ENCODE measurements at places on chromosomes 11 and 22.

DNA sequence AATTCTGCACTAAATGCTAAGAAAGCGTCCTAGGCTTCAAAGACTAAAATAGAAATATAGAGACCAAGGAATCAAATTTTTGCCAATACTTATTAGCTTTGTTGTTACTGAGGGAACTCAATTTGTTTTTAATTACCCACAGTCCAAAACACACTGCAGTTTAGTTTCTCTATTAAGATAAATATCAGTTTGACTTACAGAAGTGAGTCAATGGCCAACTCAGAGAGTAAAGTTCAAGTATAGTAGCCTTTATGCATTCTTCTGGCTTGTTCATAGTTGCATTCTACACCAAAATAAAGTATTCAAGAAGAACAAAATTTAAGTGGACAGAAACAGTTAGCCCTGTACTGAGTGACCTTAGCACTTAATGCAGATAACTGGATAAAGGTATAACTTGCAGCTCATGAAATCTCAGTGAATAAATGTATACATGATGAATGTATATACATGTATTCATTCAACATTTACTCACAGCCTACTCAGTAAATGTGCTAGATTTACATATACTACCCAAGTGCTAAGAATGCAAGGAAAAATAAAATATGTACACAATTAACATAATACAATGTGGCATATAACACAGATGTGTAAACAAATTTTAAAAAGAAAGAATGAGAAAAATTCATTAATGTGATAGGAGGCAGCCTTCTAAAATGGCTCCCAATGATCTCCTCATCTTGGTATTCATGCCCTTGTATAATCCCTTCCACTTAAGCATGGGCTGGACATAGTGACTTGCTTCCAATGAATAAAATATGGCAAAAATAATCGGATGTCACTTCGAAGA, 9.7 kb upstream of the RNF141 start:
- no peak for DNase-seq

- no peak for DNase-seq
Measured at GRCh38 chr11:34632105-34632791, 11.4 kb downstream of the EHF start.

- no peak for DNase-seq
Measured at GRCh38 chr11:94338651-94339050, 34.3 kb downstream of the IZUMO1R start.

- DNase-seq: no peak
Measured at GRCh38 chr11:71543866-71544265, 4.4 kb upstream of the KRTAP5-9 start.

DNA sequence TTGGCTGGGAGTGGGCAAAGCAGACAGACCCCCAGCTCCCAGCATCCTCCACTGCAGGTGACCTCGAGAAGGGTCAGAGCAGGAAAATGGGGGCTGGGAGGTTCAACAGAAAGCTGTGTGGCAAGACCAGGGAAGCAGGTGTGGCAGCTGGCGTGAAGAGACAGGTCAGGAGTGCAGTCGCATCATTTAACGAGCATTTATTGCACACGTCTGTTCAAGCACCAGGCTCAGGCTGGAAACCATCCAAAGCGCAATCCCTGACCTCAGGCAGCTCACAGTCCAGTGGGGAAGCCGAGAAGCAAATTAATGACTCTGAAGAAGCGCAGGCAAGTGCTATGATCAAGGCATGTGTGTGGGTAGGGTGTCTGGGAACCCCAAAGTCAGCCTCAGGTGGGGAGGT, 7.4 kb downstream of the SLC25A45 start:
- DNase-seq: no peak

GRCh38 chr11:36453678-36454077, 56.4 kb downstream of the TRAF6 start:
- DNase-seq: no peak

DNA sequence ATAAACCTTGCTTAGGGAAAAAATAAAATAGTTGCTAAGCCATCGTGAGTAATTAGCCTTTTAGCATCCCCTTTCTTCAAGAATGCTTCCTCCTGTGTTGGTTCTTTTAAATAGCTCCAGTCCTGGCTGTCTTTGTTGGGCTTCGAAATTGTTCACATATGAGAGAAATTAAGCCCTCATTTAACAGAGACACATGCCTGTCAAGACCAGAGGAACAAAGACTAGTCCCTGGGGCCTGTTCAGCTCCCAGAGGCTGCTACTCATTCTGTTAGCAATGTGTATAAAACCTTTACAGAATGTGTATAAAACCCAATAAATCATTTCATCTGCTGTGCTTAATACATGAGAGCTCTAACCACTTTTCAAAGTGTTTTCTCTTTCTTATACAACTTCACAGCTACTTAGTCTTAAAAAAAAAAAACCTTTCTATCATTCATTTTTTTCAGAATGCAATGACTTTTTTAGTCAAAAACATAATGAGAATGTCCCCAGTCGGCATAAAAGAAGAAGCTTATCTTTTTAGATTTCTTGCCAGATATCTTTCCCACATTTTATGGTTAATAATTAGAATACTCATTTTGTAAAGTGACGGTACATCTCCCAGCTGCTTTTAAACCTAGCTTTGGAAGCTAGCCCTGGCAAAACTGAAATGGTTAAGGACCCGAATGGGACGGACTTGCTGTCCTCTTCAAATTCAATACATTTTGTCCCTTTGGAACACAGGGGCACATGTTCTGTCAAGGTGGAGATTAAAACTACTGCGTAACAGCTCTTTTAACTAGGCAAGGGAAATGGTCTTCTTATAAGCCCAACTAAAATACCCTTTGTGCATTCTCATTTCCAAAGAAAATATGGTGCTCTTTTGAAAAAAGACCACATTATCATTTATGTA, 186.1 kb downstream of the SOX6 start:
- no peak for DNase-seq

DNA sequence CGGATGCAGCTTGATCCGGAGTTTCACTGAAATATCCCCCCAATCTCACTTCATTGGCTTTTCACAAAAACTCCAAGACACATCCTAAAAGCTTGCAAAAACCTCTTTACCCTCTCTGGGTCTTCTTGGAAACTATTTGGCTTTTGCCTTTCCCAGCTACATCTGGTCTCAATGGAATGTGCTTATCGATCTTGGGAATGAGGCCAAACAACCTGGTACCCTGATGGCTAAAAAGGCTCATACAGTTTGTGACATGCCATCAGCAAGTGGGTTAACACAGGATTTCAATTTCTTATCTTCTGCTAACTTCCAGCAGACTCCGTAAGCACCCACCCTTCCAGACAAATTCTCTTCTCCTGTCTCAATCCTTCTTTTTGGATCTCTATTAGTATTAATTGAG, 45.9 kb upstream of the TEAD1 start:
- DNase-seq: no peak

- no peak for DNase-seq
Measured at GRCh38 chr22:42340829-42341383, 70.5 kb upstream of the TCF20 start.

DNA sequence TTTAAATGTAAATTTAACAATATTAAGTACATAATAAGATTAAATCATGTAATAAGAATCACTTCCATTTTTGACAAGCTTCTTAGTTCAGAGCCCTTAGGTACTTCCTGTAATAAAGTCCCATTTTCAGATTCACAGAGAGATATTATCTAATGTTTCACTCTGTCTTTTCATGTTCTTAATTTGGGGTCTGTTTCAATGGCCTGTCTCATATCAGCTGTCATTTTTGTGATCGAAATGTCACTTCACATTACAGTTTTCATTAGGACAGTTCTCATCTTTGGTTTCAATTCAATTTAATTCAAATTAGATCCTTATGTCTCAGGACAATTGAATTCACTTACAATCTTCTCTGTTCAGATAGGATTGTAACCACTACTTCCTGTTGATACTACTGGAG, 22.6 kb upstream of the OLFML1 start:
- DNase-seq: no peak

DNA sequence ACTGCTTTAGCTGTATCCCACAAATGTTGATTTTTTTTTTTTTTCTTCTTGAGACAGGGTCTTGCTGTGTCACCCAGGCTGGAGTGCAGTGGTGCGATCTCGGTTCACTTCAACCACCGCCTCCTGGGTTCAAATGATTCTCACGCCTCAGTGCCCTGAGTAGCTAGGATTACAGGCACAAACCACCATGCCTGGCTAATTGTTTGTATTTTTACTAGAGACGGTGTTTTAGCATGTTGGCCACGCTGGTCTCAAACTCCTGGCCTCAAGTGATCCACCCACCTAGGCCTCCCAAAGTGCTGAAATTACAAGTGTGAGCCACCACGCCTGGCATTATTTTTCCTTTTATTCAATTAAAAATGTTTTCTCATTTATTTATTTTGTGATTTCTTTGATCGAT, 55.9 kb downstream of the PDHX start:
- DNase-seq: no peak

DNA sequence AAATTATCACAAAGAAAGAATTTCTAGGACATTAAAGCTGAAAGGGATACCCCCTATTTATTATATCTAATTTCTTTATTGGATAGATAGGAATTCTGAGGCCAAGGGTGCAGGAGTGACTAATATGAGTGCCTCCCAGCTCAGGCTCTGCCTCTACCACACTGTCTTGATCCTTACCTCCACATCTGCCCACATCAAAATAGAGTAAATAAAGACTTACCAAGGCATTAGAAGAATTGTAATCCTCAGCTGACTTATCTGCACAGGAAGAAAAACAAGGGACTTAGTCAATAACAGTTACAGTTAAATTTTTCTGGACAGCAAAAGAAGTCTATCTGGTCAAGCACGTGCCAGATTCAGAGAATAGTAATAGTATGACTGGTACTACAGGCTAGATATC, 72.6 kb upstream of the GDPD4 start:
- DNase-seq: no peak

DNA sequence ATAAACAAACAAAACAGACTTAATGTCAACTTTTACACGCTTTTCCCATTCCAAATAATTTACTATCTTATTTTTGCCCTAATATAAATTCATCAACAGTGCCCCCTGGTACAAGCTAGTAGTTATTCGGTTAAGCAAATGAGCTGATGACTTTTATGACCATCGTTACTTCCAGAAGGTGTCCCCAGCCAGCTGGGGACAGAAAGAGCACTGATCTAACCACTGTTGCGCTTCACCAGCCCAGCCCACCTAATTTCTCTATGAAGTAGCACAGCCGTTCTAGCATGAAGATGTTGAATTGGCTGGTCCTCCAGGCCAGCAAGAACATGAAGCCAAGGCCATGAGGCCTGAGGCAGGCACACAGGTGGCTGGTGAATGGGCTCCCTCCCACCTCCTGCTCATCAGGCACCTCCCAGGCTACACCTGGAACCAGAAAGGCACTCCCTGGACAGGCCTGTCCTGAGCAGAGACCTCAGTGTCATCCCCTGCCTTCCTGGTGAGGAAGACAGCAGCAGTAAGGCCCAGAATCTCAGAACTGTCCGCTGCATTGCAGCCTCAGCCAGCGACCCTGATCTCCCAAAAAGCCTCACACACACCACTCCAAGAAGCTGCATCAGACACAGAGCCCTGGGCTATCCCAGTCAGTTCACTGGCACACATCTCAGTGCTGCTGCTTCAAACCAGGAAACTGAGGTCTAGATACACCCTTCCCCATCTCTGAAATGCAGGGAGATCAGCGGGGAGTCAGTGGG, 12.9 kb downstream of the GNB1L start:
- DNase-seq: no peak

- DNase-seq: no peak
Measured at GRCh38 chr11:118606157-118606843, 1.1 kb upstream of the PHLDB1 start.

DNA sequence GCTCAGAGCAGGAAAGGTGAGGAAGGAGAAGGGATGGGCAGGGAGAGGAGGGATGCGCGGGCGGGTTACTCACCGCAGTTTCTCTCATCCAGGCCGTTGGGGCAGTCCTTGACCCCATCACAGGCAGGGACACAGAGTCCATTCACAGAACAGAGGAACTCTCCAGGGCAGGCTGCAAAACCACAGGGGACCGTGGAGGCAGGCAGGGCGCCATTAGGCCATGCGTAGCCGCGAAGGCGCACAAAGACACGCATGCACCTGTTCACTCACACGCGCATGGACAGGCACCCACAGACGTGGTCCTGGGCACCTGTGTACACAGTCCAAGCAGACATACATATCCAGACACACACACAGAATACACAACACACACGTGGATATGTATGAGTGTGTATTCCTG, 23.0 kb downstream of the KCTD17 start:
- no peak for DNase-seq

DNA sequence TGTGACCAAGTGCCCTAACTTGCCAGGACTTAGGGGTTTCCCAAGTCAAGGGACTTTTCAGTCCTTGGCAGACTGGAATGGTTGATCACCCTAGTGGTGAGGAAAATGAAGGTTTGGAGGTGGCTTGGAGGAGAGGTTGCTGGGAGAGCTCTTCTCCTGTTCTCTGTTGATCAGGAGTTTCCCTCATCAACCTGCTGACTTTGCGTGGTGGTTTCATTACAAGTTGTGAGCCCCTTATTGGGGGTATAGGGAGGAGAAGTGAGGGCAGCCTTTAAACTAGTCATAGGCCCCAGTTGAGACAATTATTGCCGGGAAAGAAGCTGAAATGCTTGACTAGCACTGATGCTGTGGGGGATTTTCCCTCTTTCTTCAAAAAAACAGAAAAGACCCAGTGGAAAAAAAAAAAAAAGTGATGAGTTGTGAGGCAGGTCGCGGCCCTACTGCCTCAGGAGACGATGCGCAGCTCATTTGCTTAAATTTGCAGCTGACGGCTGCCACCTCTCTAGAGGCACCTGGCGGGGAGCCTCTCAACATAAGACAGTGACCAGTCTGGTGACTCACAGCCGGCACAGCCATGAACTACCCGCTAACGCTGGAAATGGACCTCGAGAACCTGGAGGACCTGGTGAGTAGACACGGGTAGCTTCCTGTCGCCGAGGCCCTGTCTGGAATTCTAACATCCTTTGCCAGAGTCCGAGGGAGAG, at the start of gene CXCR5:
Gene CXCR5 (plus strand): TSS at position 525 of the 704 bp plus-strand sequence. CDS start 50 bp downstream, at position 575.
- no peak for DNase-seq
